ENCODE measurements at places on chromosomes 7 and 10.

DNA sequence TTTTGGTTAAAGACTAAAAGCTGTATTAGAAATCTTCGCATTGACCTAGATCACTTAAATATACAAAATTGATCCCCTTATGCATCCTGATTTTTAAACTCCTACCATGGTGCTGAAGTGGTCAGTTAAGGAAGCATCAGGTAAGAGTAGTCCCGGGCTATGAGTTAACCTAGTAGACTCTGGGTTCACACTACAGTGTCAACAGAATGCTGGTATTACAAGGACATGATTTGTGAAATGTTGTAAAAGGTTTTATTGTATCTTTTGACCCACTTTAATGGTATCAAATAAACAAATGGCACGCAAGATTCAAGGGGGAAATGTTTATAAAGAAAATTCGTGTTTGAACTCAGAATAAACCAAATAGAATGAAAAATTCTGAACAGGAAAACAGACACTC is 36.8 kb downstream of the RTKN2 start:
- DNase-seq: no peak

DNA sequence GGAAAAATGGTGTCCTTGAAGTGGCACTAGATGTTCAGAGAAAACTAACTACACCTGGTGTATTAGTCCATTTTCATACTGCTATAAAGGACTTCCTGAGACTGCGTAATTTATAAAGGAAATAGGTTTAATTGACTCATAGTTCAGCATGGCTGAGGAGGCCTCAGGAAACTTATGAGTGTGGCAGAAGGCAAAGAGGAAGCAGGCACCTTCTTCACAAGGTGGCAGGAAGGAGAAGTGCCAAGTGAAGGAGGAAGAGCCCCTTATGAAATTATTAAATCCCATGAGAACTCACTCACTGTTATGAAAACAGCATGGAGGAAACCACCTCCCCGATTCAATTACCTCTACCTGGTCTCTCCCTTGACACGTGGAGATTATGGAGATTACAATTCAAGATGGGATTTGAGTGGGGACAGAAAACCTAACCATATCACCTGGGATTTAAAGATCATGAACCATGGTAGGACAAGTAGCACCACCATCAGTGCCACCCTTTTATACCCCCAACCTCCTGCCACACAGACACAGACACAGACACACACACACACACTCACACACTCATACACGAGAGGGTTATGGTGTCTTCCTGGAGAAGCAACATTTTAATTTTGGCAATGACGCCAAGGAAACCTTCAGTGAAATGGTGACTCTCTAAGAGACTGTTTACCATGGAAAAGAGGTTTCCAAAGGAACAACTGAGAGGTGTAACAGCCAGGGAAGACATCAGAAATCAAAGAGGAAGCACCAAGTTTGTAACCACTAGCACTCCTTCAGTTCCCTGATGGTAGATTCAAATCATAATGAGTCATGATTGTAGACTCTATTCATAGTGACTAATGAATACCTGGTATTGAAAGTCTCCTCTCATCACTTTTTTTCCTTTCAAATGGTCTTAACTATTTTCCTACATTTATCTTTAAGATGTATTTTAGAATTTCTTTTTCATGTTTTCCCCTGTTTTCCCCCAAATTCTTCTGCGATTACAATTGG is 41.8 kb upstream of the WNT16 start:
- no peak for DNase-seq

DNA sequence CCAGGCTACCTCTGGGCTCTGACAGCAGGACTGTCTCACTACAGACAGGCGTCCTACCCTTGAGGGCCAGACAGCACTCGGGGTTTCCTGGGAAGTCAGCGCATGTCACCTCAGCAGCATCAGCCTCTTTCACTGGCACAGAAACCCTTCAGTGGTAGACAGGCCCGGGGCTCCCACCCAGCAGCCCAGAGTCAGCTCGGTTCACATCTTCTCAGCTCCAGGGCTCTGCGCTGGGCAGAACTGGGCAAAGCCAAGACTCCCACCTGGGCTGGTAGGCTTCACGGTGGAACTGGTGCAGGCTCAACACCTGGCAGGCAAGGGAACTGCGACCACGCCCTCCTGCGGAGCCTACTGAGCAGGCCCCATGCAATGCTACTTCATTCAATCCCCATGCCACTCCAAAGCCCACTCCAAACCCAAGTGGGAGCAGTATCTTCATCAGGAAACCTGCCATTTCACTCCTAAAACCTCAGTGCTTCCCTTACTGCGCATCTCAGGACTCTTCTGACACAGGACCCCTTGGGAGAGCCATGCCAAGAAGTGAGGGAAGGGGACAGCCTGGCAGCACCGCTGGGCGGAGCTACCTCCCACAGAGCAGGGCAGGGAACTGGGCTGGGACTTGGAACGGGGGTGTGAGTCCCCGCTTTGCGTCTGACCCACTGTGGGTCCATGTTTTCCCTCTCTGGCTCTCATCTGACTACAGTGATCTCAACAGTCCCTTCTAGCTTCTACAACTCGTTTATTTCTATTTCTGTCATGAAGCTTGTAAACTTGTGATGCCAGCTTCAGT is 60.4 kb downstream of the SCRN1 start:
- DNase-seq: no peak

DNA sequence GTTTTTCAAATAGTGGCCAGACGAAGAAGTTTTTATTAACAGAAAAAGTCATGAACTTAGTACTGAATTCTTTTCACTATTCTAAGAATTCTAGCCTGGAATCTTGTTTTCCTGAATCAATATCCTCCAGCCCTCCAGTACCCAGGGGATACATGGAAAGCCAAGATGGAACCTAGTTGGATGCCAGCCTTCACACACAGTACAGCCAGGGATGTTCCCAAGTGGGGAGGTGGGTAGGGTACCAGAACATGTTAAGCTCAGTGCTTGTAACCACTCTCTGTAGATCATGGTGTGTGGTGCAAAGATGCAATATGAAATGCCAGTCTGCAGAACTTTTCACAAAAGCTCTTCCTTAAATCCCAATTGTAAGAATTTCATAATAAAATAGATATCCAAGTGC is 128.0 kb downstream of the POU6F2 start:
- no peak for DNase-seq

DNA sequence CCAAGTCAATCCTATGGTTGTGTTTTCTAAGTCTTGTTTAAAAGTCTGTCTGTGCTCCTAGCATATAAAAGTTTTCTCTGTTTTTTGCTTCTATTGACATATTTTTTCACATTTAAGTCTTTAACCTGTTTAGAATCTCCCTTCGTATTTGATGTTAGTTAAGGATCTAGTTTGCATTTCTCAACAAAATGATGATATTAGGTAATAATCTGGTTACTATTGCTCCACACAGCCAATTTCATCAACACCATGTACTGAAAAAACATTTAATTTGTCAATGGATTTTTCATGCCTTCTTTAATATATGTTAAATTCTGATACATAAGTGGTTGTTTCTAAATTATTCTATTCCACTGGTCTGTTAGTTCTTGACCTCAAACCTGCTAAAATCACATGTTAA is 17.5 kb upstream of the TSGA13 start:
- no peak for DNase-seq
